ENCODE measurements at places on chromosomes 5 and 9.
A peak's percentile ranks its signal among the peaks of the same experiment; 100 is the strongest.

- no peak for DNase-seq
Measured at GRCh38 chr5:50665091-50665490, 1.3 kb upstream of the PARP8 start.

- no peak for DNase-seq
Measured at GRCh38 chr5:1502046-1502736, 21.6 kb downstream of the LPCAT1 start.

- DNase-seq: no peak
Measured at GRCh38 chr5:35820735-35821134, 36.0 kb upstream of the IL7R start.

DNA sequence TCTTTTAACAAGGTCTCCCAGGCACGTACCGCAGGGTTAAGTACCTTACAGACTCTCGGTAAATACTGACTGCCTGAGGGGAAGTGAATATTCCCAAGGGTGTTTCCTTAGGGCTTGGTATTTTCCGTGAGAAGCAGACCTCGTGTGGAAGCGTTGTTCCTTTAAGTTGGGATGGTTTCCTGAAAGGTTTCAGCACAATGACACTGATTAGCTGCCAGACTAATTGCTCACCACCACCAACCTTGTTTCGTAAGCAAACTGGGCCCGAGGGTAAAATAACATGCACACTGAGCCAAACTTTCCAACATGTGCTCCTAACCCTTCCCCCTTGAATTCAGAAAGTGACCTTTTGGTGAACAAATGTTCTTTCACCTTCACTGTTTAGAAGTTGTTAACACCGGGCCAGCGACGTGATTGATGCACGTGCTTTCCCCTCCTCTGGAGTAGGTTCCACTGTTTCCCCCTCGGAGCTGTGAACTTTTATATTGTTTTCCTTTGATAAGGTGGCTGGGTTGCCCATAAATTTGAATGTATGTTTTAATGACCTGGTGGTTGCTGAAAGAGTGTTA is 128.1 kb upstream of the RPS23 start:
- DNase-seq: peak; percentile 94

- DNase-seq: no peak
Measured at GRCh38 chr5:115578657-115579056, 23.6 kb downstream of the TICAM2 start.

All from adipocyte (in vitro differentiated cells).